ENCODE measurements at places on chromosomes 3 and 15.

GRCh38 chr3:18840535-18841137, 307.7 kb upstream of the KCNH8 start:
- DNase-seq, result no peak

- DNase-seq, result no peak
Observed at GRCh38 chr3:46713050-46713897, 4.4 kb downstream of the PRSS50 start.

DNA sequence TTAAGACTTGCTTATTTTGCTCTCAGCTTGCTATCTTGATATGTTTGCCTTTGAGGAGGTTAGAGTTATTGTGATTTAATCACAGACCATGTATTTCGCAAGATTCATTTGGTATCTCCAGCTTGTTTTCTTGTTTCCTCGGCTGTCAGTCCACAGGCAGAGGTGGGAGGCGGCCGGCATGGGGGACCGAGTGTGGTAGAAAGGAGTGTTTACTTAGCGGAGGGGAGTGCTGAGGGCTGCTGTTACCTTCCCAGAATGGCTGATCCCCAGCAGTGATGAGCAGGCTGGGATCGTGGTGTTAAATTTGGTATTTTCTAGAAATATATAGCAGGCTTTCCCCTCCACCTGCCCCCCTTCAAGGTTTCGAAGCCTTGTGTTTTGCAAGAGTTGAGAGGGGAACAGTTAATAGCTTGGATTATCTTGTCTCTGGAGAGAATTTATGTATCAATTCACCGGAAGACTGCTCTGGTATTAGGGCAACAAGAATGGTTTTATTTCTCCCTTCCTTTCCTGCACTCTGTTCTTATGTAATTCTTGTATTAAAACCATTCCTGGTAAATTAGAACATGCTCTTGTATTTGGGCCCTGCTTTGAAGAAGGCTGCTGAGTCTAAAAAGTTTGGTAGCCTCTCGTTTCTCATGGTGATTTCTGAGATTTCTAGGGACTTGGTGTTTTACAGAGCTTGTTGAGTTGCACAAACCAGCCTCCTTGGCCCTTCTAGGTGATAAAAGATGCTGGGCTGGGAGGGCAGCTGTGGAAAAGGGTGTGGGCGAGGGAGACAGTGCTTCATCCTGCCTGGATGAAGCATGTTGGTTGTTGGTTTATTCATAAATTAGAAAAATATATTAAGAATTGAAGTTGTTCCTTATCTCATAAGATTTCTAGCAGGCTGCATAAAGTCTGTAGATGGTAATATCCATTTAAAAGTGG, 151.4 kb downstream of the IGF1R start:
- no peak for DNase-seq

DNA sequence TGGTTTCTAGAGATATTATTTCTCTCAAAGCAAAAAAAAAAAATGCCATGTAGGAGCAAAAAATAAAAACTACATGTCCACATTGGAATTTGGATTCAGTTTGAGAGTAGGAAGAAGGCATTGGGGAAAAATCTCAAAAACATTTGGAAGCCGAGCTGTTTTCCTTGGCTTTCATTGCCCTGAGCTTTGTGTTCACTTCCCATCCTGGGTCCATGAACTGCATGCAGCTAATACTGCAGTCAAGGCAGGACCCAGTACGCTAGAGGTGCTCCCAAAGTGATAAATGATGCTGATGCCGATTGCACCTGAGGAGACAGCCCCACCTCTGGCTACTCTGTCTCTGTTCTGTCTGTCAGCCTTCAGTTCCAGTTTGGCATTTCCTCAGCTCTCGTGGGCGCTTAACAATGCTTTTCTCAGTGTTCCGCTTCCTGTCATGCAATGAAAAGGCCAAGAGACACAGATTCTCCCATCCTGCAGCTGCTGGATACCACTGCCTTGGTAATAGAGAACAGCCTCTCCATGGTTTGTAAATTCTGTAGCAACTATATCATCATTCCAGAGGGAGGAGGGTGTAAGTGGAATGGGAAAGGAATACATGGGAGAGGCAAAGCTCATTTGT, 181.8 kb downstream of the RYR3 start:
- DNase-seq, result no peak

DNA sequence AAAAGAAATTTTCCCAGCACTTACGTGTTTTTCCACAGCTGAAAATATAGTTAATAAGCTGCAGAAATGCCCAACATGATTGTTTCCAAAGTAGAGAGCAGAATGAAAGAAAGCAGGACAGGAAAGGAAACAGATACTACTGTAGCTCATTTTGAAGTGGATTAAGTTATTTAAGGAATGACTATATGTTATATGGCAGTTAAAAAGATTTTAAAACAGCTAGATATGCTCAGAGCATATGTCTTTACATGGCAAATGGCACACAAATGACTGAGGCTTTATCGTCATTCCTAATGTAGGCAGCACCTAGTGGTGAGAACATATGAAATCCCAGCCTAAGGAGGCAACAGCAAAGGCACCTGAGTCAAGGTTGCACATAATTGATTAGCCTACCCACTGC, 106.6 kb upstream of the SEMA6D start:
- DNase-seq, result no peak

DNA sequence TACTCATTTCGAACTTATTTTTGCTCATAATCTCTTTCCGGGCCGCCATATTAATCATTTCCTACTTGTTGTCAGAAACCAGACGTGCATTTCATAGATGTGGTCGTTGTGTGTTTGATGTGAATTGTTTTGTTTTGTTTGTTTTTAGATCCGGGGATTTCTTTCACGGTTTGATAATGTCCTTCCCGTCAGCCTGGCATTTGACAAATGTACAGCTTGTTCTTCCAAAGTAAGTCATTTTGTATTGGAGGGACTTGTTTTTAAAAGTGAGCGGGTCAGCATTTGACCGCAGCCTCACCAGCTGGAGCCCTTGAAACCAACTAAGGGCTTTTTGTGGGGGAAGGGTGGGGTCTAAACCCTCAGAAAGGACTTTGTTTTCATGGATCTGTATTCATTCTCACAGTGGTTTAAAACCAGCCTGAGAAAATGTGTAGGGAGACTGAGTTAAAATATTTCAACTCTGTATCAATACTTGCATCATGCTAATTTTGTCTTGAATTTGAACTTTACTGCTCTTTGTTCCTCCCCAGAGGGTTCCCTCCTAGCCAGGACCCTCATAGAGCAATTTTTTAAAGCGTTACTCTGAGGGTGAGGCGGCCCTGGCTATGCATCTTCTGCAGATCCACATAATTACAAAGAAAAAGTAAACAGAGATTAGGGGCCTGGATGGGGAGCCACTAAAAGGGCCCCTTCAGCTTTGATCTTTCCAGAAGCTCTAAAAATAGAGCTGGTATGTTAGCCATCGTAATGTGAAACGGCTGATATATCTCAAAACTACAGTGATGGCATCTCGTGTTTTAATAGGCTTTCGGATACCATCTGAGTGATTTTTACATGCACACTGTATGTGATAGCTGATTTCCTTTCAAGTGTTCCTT, 107.9 kb downstream of the ATG7 start:
- DNase-seq, result no peak

DNA sequence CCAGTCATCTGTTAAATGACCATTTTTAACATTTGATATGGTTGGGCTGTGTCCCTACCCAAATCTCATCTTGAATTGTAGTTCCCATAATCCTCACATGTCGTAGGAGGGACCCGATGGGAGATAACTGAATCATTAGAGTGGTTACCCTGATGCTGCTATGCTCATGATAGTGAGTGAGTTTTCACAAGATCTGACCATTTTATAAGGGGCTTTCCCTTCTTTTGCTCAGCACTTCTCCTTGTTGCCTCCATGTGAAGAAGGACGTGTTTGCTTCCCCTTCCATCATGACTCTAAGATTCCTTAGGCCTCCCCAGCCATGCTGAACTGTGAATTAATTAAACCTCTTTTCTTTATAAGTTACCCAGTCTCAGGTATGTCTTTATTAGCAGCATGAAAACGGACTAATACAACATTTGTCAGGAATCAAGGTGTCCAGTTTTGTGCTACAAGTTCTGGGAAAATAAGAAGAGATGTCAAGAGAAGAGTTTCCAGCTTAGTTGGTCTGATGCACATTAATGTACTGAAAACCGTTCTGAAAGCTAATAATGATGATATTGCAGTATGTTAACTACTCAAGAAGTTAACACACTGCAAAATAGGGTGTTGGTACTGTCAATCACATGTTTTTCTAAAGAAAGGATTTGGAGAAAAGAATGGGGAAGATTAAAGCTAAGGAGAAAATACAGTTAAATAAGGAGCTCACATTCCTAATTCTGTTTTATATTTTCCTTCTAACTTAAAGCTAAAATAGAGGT, 67.9 kb downstream of the ATP8B4 start:
- DNase-seq, result no peak

- DNase-seq, result no peak
Observed at GRCh38 chr3:39528844-39529243, 61.4 kb downstream of the MOBP start.

DNA sequence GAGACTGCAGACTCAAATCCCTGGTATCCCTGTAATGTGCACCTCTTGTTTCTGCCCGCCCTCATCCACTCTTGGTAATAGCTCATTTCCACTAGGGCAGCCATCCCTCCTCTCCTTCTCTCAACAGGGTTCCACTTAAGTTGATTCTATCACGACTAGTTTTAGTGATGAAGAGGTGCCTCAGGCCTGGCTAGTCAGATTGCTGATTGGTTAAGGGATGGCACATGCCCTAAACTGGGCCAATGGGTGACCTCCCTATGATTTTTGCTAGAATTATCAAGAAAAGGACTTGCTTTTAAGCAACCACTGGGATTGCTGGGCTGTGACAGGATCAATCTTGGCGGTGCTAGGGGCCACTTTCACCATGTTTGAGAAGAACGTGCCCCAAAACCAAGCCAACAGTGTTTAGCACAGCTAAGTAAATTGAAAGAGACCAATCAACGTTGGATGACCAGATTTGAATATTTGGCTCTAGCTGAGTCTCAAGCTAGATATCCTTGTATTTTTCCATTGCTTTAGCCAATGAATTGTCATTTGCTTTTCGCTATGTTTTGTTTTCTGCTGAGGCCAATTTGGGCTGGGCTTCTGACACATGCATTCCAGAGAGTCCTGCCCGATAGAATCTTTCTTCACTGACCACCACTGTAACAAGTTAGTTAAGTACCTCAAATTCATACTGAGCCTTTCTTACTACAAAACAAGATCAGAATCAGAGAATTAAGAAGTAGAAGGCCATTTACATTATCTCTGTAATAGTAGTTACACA, 131.0 kb downstream of the PDZRN3 start:
- DNase-seq, result no peak

DNA sequence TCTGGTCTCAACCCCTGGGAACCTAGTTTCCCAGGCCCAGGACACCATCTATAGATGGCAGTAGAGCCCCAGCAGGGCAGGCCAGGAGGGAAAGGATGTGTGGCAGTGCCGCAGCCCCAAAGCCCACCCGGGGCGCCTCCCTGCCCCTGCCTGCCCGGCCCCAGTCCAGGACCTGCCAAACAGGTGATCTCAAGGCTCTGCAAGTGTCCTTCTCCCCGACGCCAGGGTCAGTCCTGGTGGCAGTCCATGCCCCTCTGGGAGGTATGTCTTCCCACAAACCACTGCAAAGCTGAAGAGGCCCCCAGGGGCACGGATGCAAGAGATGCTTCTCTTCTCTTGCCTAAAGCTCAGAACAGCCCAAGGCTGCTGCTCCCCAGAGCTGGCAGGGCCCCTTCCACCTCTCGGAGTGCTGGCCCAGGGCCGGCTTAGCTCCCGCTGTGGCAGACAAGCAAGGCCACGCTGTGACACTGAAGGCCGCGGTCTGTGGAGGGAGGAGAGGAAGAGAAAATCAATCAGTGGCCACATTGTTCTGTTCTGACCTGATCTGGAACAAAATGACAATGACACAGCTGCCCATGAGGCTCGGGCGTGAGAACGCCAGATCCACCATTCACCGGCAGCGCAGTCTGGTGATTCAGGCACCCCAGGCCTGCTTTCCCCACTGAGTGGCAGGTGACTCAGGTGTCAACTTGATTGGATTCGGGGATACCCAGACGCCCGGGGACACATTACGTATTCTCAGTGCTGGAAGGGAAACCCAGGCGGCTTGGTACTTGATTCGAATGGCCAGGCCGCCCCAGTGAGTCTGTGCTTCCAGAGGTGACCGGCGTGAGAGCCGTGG, 34.0 kb downstream of the KLHL25 start:
- no peak for DNase-seq

- peak; percentile 24 for DNase-seq
Observed at GRCh38 chr3:11060500-11061251, 68.1 kb downstream of the SLC6A1 start.

DNA sequence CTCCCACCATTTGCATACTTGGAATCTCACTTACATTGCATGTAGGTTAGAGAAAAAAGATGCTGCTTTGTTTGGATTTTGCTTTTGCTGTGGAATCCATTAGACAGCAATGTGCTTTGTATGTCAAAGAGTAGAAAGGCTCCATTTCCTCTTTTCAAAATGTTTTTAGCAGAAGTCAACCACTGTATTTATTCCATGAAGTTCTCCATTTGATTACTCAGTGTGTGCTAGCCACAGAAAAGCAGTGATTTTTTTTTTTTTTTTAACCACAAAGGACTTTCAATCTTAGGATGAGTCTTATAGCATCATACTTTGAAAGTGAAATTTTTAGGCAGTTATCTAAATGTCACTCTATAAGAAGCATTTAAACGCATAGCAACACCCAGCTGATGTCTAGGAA, 285.0 kb upstream of the ADAMTS9 start:
- no peak for DNase-seq

- DNase-seq, result peak; percentile 69
Observed at GRCh38 chr15:90838139-90838538, 30.2 kb upstream of the FURIN start.

GRCh38 chr15:68259883-68260282, 17.7 kb upstream of the FEM1B start:
- no peak for DNase-seq

- DNase-seq, result no peak
Observed at GRCh38 chr3:71972031-71972430, 187.1 kb upstream of the PROK2 start.

DNA sequence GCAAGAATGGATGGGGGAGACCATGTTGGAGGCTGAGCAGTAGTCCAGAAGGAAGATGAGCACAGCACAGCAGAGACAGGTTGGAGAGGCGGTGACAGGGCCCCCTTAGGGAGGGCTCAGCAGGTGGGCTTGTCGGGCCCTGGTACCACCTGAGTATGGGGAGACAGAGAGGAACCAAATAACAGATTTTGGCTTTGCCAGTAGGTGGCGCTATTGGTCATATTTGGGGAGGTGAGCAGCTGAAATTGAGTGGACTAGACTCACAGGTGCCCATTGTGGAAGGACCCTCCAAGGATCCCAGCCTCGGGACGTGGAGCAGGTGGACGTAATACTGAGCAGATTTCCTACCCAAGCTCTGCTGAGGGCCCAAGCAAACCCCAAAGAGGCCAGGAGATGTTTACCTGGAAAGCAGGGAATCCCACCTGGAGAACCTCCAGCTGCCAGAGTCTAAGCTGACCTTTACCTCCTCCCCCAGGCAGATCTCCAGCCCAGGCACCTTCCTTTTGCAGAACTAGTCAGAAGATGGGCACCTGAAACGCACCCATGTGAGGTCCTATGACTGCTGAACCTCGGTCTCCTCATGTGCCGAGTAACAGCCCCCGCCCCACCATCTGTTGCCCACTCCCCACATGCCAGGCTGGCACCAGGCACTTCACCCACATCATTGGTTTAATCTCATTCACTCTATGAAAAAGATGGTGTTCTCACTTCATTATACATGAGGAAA, 24.6 kb upstream of the CORO2B start:
- DNase-seq, result peak; percentile 78

Measured in erythroblast (primary cell).